ENCODE measurements at places on chromosomes 1 and 21. TPM values are rescaled to one million over a fixed set of nuclear protein-coding genes. Genes with fewer than 3 reads are reported as not detected.

GRIK1 gene
- not detected for total RNA-seq

MROH9 gene
- total RNA-seq, result not detected

RAB7B gene
- 2.0 TPM for total RNA-seq

OR2L5 gene
- not detected for total RNA-seq

SH2D5 gene
- total RNA-seq, result 14.3 TPM
